ENCODE measurements at places on chromosomes 7 and 10.

DNA sequence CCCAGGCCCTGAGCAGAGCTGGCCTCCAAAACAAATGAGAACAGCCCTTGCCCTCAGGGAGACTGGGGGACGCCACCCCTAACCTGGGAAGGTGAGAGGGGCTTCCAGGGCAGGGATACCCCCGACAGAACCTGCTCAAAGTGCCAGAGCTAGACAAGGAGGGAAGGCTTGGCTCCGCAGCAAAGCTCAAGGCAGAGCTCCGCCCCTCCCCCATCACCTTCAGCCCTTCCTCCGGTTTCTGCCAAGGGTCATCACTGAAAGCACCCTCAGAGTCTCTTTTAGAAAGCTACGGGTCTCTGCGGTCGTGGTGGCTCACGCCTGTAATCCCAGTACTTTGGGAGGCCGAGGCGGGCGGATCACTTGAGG is 73.4 kb upstream of the CUX1 start:
- DNase-seq: peak; percentile 20

- no peak for DNase-seq
Measured at GRCh38 chr7:43914795-43915194, 8.4 kb upstream of the URGCP start.

DNA sequence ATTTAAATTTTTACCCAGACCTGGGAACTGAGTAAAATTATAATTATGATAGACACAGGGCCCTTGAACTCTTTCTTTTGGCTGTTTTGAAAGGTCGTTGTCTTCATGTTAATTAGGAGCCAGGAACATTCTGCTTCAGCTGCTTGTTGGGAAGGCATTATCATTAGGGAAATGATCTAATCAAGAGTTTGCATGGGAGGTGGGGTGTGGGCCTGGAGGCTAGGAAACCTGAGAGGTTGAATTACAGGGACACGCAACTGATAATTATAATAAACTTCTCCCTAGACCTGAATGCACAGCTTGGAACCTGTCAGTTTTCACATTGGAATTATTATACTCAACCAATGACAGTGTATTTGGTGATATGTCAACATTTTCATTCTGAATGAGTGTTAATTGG is 237.7 kb downstream of the CACNB2 start:
- no peak for DNase-seq

DNA sequence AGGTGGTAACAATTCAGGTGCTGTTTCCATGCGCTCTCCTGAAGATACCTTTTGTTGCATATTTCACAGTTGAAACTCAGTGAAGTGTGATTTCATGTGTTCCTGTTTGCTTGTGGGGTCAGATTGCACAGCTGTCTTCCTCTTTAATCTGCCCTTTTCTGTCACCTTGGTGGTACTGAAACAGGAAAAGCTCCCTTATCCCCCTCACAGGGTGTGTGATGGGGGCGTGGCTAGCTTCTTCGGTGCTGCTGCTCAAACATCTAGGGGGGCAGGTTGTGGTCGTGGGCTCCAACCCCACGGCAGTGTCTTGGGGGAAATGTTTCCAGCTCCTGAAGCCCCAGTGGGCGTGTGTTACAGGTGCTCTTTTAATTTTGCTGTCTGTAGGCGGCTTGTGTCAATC is 107.4 kb upstream of the KLF14 start:
- DNase-seq: no peak

GRCh38 chr10:988667-989545 is 672 bp downstream of the GTPBP4 start:
- DNase-seq: no peak

- DNase-seq: no peak
Measured at GRCh38 chr7:71408271-71408670, 276.3 kb downstream of the GALNT17 start.

- DNase-seq: no peak
Measured at GRCh38 chr10:132847416-132847777, 61.5 kb upstream of the NKX6-2 start.

- DNase-seq: no peak
Measured at GRCh38 chr10:43305876-43306275, 39.0 kb upstream of the RASGEF1A start.

- DNase-seq: no peak
Measured at GRCh38 chr10:131638880-131639278, 261.9 kb upstream of the PPP2R2D start.

- no peak for DNase-seq
Measured at GRCh38 chr7:22700559-22701002, 26.4 kb upstream of the IL6 start.

DNA sequence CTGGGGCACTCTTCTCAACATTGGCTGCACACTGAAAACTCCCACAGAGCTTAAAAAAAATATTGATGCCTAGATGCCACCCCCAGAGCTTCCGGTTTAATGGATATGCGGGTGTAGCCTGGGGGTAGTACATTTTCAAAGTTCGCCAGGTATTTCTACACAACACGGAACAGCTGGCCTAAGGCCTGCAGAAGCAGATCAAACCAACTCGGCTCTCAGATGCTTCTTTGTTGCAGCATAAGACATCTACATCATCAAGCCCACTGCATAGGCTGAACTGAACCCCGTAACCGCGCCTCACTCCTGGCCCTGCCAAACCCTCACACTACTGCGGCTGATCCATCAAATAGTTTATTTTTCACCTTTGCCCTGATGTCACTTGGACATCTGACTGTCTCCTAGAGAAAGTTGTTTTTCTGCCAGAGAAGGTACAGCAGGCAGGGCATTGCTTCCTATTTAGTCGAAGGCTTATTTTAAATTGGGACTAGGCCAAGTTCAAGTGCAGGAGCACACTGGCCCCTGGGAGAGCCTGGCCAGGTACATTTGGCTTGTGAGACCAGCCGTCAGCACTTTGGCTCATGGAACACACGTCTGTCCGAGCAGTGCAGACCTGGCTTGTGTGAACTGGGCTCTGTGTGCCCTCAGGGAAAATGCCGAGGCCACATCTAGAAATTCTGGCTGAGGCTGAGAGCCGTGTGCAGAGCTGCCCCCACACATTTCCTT is 113.3 kb downstream of the TACC2 start:
- DNase-seq: no peak

DNA sequence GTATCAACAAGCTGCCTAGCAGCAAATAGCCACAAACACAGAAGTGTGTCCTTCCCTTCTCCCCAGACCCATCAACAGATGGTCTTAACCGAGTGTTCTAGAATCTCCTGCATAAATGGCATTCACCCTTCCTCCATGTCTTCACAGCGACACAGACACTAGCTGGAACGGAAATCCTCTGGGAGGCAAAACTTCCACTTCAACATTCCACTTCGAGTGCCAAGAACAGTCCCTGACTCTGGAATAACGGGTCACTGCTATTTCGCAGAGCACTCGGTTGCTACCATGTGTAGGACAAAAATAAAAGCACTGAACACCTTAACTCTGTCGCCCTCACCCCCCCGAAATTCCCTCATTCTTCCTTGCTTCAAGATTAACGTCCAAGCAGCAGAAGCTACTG is 65.1 kb downstream of the SFMBT2 start:
- no peak for DNase-seq
